ENCODE measurements at places on chromosomes 13 and 19. TPM values are rescaled to one million over a fixed set of nuclear protein-coding genes. Genes with fewer than 3 reads are reported as not detected.

PSG7 gene
- total RNA-seq, result not detected

KIR2DL3 gene
- not detected for total RNA-seq

FPR1 gene
- total RNA-seq, result not detected

PINLYP gene
- 2.6 TPM for total RNA-seq

ZNF724 gene
- 5.0 TPM for total RNA-seq

CD37 gene
- total RNA-seq, result not detected

- H3K4me1 ChIP-seq, result peaks cover 8% of the 10 kb centered on the region
- no peaks in the 10 kb centered on the region for H3K36me3 ChIP-seq
- no peaks in the 10 kb centered on the region for H3K27me3 ChIP-seq
These were observed 183.3 kb downstream of the KCNRG start for GRCh38 chr13:50198508-50198907.

- H3K4me1 ChIP-seq, result no peaks in the 10 kb centered on the region
- no peaks in the 10 kb centered on the region for H3K36me3 ChIP-seq
- DNase-seq, result no peak
- H3K27me3 ChIP-seq, result no peaks in the 10 kb centered on the region
These were observed 181.9 kb downstream of the DACH1 start for GRCh38 chr13:71685072-71685471.

- H3K4me3 ChIP-seq, result no peak overlapping the region
- H3K27ac ChIP-seq, result peak overlapping the region; percentile 71
- peaks cover 33% of the 10 kb centered on the region for H3K4me1 ChIP-seq
These were observed 1.7 kb upstream of the SBK3 start for GRCh38 chr19:55546822-55547614.

GRCh38 chr13:36339600-36340155 is 6.5 kb downstream of the SPART start:
- no peak overlapping the region for H3K4me3 ChIP-seq
- H3K27me3 ChIP-seq, result no peaks in the 10 kb centered on the region
- no peak overlapping the region for H3K27ac ChIP-seq
- no peak for DNase-seq
- H3K4me1 ChIP-seq, result peaks cover 11% of the 10 kb centered on the region
- H3K36me3 ChIP-seq, result peaks cover 8% of the 10 kb centered on the region

GRCh38 chr19:46783670-46784069 is 4.7 kb downstream of the SLC1A5 start:
- no peak overlapping the region for H3K4me3 ChIP-seq
- no peak for DNase-seq
- no peak overlapping the region for H3K27ac ChIP-seq
- peaks cover 34% of the 10 kb centered on the region for H3K4me1 ChIP-seq
- H3K27me3 ChIP-seq, result no peaks in the 10 kb centered on the region

GRCh38 chr13:53001444-53002225 is 27.0 kb upstream of the OLFM4 start:
- no peak overlapping the region for H3K4me3 ChIP-seq
- no peaks in the 10 kb centered on the region for H3K27me3 ChIP-seq
- H3K27ac ChIP-seq, result no peak overlapping the region
- no peaks in the 10 kb centered on the region for H3K4me1 ChIP-seq

DNA sequence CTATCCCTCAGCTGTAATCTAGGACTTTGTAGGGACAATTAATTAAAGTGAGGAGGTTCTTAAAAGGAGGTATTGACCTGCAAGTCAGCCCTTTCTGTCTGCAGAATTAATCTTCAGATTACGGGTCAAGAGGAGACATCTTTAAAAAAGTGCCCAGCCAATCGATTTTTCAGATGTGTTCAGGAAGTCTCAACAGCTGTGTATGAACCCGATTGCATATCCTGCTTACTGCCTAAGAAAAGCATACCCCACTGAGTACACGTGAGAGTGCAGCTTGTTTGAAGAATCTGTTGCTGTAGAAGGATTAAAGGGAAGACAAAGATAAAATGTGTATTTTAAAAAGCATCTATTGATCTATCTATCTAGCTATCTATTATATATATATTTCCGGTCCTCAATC is 1194.5 kb downstream of the UQCRFS1 start:
- H3K4me1 ChIP-seq, result no peaks in the 10 kb centered on the region
- H3K27me3 ChIP-seq, result no peaks in the 10 kb centered on the region
- no peak for DNase-seq
- no peaks in the 10 kb centered on the region for H3K36me3 ChIP-seq
- no peak overlapping the region for H3K4me3 ChIP-seq
- no peak overlapping the region for H3K27ac ChIP-seq

DNA sequence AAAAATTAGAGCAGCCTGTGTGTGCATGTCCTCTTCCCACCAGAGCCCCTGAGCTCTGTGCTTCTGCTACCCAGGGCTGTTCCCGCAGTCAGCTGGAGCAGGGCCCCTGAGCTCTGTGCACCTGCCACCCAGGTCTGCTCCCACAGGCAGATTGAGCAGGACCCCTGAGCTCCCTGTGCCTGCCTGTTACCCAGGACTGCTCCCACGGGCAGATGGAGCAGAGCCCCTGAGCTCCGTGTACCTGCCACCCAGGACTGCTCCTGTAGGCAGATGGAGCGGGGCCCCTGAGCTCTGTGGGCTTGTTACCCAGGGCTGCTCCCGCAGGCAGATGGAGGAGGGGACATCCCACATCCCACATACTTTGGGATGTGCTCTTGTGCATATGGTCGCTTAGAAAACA is 186.8 kb upstream of the SOX1 start:
- no peaks in the 10 kb centered on the region for H3K36me3 ChIP-seq
- no peak overlapping the region for H3K4me3 ChIP-seq
- H3K27me3 ChIP-seq, result no peaks in the 10 kb centered on the region
- H3K27ac ChIP-seq, result no peak overlapping the region

DNA sequence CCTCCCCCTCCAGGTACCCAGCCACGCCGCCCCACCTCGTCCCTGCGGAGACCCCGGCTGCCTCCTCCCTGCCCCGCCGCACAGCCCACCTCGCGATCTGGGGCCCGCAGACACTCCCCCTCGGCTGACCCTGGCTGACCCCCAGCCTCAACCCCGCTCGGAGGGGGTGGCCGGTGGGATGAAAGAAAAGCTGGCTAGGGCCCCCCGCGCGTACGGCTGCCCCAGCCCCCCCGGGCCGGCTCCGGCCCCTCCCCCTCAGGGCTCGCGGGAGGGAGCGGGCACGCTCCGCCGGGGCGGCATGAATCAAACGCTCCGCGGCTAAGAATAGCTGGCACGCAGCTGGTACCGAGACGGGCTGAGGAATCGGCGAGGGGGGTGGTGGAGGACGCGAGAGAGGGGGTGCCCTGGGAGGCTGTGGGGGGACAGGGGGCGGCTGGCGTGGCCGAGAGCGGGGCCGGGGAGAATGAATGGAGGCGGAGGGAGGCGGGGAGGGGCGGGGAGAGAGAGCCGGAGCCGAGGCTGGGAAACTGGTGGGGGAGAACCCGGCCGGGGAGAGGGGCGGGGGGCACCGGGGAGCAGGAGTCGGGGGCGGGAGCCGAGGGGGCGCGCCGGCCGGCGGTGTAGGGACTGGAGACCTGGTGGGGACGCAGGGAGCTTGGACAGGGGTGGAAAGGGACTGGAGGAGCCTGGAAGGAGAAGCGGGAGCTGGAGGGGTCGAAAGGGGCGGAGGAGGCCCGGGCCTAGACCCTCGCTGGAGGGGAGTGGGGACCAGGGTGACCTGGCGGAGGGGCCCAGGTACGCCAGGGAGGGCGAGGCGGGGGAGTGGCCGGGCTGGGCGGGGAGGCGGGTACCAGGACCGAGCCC is 1.1 kb downstream of the SHANK1 start:
- peaks cover 7% of the 10 kb centered on the region for H3K27me3 ChIP-seq
- H3K27ac ChIP-seq, result no peak overlapping the region
- H3K4me3 ChIP-seq, result no peak overlapping the region
- no peaks in the 10 kb centered on the region for H3K36me3 ChIP-seq
- DNase-seq, result no peak
- H3K4me1 ChIP-seq, result peaks cover 9% of the 10 kb centered on the region

DNA sequence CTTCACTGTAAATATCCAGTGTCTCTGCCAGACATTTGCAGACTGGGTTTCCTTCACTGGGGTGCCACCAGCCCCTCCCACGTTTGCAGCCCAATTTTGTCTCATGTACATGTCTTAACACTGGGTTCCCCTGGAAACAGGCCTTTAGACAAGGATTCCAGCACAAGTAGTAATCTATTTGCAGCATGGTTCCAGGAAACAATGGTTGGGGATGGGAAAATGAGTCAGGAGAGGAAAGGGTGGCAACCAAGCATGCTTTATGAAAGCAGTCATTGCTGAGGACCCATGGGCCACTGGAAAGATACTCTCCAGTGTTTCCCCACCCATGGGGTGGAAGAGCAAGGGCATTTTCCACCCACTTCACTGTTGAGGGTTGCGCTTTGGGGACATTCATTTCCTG is 53.6 kb upstream of the FARP1 start:
- H3K4me1 ChIP-seq, result no peaks in the 10 kb centered on the region
- H3K27me3 ChIP-seq, result no peaks in the 10 kb centered on the region
- DNase-seq, result no peak
- no peak overlapping the region for H3K4me3 ChIP-seq
- H3K36me3 ChIP-seq, result no peaks in the 10 kb centered on the region

DNA sequence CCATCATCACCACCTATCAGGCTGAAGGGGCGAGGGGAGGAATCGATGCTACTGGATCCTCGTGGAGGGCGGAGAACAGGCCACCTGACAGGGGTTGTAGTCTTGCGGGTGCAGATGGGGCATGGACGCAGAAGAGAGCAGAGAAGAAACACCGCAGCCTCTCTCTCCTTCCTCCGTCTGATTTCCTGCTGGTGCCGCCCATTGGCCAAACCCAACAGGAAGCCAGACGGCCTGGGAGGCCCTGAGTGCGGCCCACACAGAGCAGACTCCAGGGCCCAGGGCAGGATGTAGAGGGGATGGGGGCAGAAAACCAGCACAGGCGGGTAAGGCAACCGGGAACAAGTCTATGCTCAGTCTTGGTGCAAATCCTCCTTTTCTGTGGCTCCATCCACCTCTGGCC is 15.4 kb downstream of the CEBPA start:
- H3K4me3 ChIP-seq, result no peak overlapping the region
- H3K27me3 ChIP-seq, result no peaks in the 10 kb centered on the region
- H3K27ac ChIP-seq, result no peak overlapping the region
- DNase-seq, result no peak

DNA sequence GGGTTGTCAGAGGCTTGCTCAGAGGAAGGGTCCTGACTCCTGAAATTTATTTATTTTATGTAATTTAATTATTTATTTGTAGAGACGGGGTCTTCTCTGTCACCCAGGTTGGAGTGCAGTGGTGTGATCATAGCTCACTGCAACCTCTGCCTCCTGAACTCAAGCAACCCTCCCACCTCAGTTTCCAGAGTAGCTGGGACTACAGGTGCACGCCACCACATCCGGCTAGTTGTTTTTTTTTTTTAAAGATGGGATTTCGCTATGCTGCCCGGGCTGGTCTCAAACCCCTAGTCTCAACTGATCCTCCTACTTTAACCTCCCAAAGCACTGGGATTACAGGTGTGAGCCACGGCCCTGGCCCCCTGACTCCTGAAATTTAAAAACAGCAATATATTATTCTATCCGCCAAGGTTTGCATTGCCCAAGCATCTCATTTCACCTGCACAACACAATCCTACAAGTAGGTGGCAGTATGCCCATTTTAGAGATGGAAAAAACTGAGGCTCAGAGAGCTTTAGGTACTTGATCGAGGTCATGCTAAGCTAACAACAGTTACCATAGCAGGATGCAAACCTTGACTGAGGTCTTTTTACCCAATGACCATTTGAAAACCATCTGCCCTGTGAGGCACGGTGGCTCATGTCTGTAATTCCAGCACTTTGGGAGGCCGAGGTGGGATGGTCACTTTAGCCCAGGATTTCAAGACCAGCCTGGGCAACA is 18.1 kb downstream of the ARHGEF18 start:
- no peak overlapping the region for H3K4me3 ChIP-seq
- no peak overlapping the region for H3K27ac ChIP-seq
- no peaks in the 10 kb centered on the region for H3K36me3 ChIP-seq
- no peaks in the 10 kb centered on the region for H3K27me3 ChIP-seq
- no peaks in the 10 kb centered on the region for H3K4me1 ChIP-seq

DNA sequence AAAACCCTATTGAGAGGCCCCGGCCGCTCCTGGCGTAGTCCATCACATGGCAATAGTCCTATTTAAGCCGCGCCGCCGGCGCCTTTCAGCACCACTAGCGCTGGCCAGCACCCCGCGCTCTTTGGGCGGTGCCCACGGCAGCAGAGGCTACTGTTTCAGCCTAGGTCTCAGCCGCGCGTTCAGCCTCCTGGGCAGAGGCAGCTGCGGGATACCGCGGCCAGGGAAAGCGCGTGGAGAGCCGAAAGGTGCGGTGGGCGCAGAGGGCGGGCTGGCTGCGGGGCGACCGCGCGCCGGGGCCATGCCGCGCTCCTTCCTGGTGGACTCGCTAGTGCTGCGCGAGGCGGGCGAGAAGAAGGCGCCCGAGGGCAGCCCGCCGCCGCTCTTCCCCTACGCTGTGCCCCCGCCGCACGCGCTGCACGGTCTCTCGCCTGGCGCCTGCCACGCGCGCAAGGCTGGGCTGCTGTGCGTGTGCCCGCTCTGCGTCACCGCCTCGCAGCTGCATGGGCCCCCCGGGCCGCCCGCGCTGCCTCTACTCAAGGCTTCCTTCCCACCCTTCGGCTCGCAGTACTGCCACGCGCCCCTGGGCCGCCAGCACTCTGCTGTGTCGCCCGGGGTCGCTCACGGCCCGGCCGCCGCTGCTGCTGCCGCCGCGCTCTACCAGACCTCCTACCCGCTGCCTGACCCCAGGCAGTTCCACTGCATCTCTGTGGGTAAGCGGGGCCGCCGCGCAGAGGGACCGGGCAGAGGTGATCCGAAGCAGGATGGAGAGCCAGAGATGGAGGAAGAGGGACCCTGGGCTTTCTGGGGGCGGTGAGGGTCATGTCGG is at the start of gene GSX1:
TSS of gene GSX1 (plus strand) at position 91 of the 826 bp plus-strand sequence. CDS start at position 299, 208 bp downstream.
- no peak within 1 kb of the TSS for H3K27ac ChIP-seq
- DNase-seq, result peak; percentile 67
- H3K4me3 ChIP-seq, result no peak within 1 kb of the TSS
- H3K4me1 ChIP-seq, result no peaks in the 10 kb centered on the region

DNA sequence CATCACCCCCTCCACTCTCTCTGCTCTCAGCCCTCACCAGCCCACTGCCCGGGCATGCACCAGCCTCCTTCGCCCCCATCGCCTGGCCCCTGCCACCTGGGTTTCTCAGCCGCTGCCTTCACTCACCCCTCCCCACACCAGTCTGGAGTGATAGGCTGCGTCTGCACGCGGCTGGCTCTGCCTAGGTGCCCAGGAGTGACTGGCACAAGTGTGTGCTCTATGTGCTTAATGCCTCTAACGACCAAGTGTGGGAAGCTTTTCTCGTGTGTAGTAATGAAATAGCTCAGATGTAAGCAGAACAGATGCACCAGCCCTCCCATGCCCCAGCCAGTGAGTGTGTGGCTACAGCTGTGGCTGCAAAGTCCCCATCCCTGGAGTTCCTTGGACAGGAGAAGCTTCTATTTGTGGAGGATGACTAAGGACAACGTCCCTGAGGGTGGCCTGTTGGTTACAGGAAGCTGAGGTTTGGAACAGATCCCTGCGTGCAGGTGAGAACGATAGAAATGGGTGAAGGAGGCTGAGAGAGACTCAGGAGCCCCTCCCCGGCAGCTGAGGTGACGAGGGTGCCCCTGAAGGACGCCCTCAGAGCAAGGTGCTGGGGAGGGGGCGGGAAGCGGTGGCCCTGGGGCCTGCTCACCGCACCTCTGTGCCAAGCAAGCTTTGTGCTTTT is 35.6 kb downstream of the ATP11A start:
- no peak overlapping the region for H3K4me3 ChIP-seq
- H3K27ac ChIP-seq, result no peak overlapping the region
- no peak for DNase-seq
- H3K4me1 ChIP-seq, result peaks cover 27% of the 10 kb centered on the region
- no peaks in the 10 kb centered on the region for H3K27me3 ChIP-seq

GRCh38 chr19:55377356-55378131 is 918 bp downstream of the TMEM190 start:
- no peak overlapping the region for H3K4me3 ChIP-seq
- DNase-seq, result no peak
- H3K27ac ChIP-seq, result no peak overlapping the region
- peaks cover 12% of the 10 kb centered on the region for H3K27me3 ChIP-seq
- no peaks in the 10 kb centered on the region for H3K36me3 ChIP-seq
